Stimulated activated CD8-positive, alpha-beta memory T cell treated with anti-CD3 and anti-CD28 coated beads, Interleukin-15, amount 100 ng/mL, for 24 hours (primary cell): ENCODE measurements at places on chromosomes 7 and 10.
A peak's percentile ranks its signal among the peaks of the same experiment; 100 is the strongest.

GRCh38 chr7:40211276-40212003 lies 76.6 kb downstream of the SUGCT start:
- no peak for DNase-seq

DNA sequence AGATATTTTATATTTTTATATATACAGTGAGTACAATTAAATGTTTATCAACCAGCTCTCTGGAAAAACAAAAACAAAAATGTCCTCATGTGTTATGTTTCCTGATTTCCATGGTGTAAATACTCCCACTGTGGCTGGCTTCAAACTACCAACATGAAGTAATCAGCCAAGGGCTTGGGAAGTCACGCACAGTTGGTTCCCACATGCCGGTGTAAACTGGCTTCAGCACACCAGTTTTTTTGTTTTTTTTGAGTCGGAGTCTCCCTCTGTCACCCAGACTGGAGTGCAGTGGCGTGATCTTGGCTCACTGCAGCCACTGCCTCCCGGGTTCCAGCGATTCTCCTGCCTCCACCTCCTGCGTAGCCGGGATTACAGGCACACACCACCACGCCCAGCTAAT lies 11.8 kb downstream of the OSBPL3 start:
- DNase-seq = no peak

- no peak for DNase-seq
Observed at GRCh38 chr10:76572021-76572420, 1065.6 kb downstream of the KCNMA1 start.

DNA sequence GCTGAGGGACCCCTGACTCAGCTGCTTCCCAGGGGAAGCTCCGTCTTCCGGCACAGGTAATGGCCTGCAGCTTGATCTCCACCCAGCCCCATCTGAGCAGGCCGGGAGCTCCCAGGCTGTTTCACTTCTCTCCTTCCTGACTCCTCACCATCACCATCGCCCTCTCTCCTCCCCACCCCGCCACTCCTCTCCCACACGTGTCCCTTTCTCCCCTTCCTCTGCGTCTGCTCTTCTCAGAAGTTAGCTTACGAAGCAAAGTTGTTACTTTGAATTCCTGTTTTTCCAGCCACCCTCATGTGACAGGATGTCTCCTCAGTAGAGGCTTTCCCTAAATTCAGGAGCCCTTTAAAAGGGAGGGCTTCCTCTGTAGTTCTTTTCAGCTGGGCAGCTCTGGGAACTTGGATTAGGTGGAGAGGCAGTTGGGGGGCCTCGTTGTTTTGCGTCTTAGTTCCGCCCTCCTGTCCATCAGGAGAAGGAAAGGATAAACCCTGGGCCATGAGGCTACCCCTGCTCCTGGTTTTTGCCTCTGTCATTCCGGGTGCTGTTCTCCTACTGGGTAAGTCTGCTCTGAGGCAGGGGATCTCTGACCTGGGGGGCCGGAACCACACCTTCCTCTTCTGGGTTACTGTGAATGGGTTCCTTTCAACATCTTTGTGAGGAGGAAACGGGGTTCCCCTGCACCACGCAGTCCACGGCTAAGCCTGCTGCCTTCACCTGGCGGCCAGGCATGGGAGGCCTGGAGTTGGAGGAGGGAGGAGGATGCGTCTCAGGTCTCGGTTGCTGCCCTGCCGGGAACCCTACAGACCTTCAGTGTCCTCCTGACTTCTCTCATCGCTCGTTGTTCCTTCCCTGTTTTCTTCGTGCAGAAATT lies at the start of gene MRC1:
Gene MRC1 (plus strand): TSS at position 378 of the 871 bp plus-strand sequence. CDS start 118 bp downstream, at position 496.
- DNase-seq = no peak

DNA sequence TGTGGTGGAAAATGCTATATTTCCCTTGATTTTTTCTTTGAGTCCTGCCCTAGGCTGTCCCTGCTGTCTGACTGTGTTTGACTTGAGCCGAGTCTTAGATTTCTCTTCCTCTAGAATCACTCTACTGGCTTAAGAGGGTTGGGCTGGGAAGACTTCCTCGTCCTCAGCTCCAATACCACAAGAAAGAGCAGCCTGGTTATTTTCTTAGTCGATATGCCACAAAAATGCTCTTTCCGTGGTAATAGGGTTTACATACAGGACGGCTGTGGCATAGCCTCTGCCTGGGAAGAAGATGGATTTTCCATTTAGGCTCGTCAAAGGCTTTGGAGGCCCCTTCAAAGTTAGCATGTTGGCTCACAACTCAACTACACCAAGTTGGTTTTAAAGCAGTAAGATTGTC lies 212.0 kb upstream of the IGFBP3 start:
- DNase-seq = no peak

- no peak for DNase-seq
Observed at GRCh38 chr7:95793658-95794057, 21.3 kb downstream of the DYNC1I1 start.

GRCh38 chr10:14016011-14016536 lies 314.6 kb downstream of the FRMD4A start:
- DNase-seq = no peak

- DNase-seq = no peak
Observed at GRCh38 chr7:146375170-146375569, 258.6 kb downstream of the CNTNAP2 start.

- no peak for DNase-seq
Observed at GRCh38 chr10:6416892-6417512, 163.1 kb downstream of the PRKCQ start.

DNA sequence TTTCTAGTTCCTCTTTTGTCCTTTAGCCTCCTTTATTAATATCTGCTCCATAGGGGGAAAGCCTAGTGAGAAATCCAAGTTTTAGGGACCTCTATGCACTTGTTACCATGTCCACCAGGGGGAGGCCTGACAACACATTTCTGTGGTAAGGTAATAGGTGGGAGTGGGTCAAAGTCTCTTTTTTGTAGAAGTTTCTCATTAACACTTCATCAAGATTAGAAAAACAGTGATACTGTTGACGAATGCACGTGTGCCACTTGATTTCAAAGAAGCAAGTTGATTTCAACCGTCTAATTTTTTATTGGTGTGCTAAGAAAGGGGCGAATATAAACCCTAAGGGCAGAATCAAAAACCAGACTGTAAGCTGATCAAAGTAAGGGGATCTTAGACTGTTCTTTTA lies 30.6 kb downstream of the CISD1 start:
- DNase-seq = no peak

- DNase-seq = no peak
Observed at GRCh38 chr10:76558996-76559891, 1078.4 kb downstream of the KCNMA1 start.

- DNase-seq = no peak
Observed at GRCh38 chr10:51860257-51860656, 160.9 kb upstream of the CSTF2T start.

GRCh38 chr10:52423369-52423768 lies 109.3 kb downstream of the DKK1 start:
- DNase-seq = no peak

DNA sequence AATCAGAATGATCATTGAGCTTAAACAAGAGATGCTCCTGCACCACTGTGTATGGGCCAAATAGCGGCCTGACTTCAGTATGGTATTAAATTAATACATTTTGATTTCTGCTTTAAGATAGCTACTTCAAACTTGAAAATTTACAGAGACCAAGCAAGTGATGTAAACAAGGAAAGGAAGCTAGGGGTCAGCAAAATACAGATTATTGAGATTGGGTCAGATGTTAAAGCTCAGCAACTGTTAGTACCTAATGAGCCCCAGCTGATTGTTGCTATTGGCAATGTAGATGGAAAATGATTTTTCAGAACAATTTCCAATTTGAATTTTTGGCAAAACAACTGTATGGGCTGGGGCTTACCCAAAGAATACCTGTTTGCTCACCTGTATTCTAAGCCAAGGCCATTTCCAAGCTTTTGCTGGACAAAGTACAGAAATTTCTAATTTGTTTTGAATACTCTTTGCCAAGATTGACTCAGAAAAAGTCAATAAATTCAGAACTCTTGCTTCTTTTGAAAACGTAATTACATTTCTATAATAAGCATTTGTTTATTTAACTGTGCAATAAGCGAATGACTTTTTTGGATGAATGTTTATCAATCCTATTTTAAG lies 23.0 kb upstream of the DLD start:
- no peak for DNase-seq

GRCh38 chr10:34638406-34639054 lies 176.6 kb downstream of the PARD3 start:
- DNase-seq = peak; percentile 33

DNA sequence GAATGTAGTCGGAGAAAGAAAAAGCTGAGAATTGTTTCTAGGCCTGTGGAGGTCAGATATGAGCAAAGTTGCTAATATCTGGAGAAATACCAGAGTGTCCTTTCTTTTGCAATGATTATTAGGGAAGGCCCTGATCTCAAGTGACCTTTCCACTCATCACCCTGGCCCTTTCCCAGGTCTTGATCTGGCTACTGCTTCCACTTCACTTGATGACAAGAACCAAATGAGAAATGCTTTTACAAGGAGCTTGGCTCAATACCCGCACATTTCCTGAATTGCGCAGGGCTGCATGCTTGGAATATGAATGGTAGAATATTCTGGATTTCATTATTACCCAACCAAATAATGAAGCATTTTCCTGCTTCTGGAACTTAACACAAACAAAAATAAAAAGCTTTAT lies 104.6 kb downstream of the ITGB8 start:
- no peak for DNase-seq

GRCh38 chr7:131131746-131132431 lies 195.8 kb upstream of the MKLN1 start:
- no peak for DNase-seq

DNA sequence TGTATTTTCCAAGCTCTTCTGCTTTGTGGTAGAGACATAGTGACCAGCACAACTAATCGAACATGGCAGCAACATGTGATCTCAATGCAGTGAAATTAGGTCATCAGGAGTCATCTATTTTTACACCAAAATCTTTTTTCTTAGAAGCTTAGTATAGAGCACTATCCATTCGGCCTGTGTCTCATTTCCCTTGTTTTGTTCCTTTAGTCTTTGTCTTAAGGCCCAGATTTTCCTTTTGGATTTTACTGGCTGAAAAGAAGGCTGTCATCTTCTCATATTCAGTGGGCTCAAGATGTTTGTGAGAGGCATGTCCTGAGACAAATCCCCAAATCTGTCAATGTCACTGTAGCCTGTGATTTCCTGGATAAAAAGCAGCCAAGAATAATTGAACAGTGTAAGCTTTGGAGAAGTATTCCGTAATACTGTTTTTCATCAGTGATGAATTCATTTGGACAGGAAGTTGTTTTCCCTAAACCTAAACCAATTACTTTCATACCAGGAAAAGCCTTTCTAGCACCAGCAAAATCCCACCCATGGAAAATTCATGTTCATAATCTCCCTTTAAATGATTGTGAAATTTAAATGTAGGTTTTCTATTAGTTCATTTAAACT lies 55.2 kb downstream of the MAGI2 start:
- DNase-seq = no peak

DNA sequence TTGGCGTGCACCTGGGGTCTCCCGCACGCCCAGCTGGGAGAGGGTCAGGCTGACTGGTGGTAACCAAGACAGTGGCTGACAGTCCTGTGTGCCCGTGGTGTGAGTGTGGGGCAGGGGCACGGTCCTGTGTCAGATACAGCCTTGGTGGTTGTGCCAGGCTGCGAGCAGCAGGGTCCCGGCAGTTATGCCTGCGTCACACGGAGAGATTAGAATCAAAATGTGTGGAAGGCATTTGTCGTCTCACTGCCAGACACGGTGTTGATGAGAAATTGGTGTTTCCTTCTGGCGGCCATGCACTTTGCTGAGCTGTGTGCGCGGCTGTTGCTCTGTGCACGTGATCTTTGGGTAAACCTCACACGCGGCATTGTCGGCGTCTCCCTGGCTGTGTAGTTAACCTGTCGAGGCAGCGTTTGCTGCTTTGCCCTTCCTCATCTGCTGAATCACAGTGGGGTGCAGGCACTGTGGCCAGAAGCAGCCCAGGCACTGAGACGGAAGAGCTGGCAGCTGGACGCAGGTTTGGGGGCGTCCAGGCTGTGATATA lies 87.7 kb downstream of the NKX6-2 start:
- no peak for DNase-seq

DNA sequence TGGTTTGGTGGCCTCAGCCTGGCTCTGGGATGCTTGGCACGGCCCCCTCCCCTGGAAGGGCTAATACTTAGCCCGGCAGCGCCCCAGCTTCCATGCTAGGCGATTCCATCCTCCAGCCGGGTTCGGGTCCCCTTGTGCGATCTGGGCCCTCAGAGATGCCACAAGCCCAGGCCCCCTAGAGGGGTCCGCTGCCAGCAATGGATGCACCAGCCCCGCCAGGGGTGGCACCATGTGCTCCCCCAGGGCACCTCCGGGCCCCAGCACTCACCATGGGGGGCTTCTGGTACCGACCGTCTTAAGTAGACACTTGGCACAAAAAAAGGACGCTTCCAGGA lies 125.7 kb upstream of the KCTD7 start:
- no peak for DNase-seq

DNA sequence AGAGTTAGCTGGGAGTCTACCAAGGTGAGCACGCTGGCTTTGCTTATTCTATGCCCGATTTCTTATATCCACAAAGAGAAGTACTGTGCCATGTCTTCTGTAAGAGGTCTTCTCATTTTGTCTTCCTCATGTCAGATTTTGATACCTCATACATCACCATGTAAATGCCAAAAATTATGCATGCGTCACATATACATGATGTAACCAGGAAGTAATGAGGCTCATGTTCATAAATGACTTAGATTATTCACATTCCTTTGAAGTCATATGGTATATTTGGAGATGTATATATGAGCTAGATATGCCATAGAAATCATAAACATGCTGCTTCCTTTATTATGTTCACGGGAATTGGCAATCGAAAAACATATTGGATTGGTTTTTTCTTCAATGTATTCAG lies 97.7 kb upstream of the CELF2 start:
- no peak for DNase-seq

DNA sequence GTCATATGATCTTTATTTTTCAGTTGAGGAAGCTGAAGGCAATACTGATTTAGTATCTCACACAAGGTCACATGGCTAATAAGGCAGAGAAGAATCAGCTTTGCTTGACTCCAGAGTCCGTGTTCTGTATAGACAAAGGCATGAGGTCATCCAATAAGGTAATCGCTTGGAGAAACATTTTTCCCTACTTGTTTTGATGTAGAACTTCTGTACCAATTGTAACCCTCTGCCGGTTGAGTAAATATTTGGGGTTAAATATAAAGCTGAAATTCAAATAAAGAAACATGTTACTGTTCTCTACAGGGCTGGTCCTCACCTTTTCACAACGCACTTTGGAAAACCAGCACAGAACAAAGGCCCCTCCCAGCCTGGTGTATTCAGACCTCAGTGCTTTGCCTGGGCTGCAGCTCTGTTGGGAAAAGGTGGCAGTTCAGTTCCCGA lies 83.0 kb upstream of the INSYN2A start:
- no peak for DNase-seq

DNA sequence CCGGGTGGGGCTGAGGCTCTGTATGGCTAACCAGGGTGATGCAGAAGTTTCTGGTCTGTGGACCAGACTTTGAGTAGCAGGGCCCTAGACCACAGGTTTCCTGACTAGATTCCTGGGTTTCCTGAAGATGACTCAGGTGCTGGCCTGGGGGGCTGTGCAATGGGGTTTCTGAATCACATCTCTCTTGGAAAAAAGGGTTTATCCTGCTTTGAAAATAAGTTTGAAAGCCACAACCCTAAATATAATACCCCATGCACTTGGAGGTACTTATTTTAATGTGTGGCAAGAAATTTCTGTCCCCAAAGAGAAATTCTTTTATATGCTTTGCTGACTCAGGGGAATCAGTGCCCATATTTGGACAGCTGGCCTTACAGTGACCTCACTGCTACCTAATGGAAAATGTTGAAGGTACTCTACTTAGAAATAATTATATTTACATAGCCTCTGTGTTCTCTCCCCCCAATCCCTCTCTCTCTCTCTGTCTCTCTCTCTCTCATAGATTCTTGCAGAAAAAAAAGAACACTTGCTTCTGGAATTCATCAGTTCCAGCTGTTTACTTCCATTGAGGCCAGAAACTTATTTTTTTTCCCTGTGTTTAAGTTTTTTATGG lies 184.4 kb upstream of the LYZL2 start:
- no peak for DNase-seq

- no peak for DNase-seq
Observed at GRCh38 chr7:16963044-16963443, 81.3 kb upstream of the AGR3 start.
